ENCODE measurements at places on chromosomes 16 and 17.

GRCh38 chr16:49179714-49180330, 101.8 kb downstream of the CBLN1 start:
- DNase-seq: no peak

DNA sequence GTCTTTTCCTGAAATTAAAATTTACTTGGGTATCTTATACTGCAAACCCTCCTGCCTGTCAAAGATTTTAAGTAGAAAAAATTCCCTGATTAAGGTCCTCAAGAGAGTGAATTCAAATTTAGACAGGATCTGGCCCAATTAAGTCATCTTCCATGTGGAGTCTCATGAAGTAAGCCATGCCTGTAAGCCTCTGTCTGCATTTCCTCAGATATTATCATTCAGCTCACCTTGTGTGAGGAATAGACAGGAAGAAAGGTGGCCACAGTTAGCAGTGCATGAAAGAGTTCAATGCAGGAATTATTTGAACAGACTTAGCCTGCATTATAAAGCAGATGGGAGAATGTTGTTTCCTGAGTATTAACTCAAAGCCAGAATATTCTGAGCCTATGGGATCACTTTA, 174.7 kb downstream of the HS3ST3A1 start:
- DNase-seq: no peak

DNA sequence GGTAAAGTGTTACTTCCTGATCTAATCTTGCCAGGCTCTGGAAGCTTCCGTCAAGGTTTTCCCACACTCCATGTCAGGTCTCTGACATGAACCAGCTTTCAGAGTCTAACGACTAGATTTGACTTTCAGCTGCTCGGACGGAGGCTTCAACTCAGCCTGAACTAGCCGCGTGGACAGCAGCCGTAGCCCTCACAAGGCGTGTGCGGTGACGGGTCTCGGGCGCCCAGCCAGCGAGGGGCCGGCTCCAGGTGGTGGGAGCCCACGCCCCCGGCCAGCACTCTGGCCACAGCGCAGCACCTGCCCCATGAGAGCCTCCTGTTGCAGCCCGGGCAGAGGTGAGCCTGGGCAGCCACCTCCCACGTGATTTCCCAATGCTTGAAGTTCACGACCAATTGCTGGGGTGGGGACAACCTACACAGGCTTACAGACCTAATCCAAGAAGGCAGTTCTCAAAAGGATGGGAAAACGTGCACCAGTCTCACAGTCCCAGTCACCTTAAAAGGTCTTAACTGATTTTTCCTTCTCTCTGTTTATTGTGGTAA, 45.5 kb downstream of the TBC1D16 start:
- no peak for DNase-seq

- DNase-seq: peak; percentile 9
Observed at GRCh38 chr17:49910094-49910857, 58.7 kb upstream of the DLX4 start.

DNA sequence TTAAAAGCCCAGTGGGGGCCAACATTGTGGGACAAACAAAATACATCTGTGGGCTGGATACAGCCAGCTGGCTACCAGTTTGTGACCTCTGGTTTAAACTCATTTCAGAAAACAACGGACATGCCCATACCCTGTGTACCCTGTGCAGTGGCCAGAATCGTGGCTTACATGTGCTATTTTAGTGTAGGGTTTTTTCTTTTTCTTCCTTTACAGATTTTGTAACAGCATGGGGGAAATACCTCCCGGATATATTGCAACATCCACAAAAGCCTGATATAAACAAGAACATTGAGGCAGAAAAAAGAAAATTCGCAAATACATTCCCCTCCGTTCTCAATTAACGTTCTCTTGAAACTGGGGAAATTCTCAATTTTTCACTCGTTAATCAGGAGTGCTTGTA, 7.3 kb downstream of the HS3ST4 start:
- no peak for DNase-seq

DNA sequence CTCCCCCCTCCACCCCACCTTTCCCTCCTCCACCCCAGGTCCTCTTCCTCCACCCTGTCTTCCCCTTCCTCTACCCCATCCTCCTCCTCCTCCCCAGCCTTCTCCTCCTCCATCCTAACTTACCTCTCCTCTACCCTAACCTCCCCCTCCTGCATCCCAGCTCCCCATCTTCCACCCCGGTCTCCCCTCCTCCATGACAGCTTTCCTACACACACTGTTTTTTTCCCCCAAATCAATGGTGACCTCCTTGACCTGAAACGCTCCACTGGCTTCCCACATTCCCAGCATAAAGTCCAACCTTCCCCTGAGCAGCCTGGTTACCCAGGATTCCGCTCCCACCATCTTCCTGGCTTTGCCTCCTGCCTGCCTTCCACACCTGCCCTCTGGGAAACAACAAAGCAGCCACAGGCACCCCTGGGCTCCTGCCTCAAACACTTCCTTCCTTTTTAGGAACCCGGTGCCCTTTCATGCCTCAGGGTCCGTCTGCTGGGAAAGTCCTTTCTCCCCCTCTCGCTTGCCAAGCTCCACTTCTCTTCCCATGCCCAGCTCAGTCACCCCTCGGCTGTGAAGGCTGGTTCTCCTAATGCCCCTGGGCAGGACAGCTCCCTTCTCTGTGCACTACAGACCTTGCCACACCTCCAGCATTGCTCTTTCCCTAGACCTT, 2.1 kb downstream of the RGS9 start:
- no peak for DNase-seq

DNA sequence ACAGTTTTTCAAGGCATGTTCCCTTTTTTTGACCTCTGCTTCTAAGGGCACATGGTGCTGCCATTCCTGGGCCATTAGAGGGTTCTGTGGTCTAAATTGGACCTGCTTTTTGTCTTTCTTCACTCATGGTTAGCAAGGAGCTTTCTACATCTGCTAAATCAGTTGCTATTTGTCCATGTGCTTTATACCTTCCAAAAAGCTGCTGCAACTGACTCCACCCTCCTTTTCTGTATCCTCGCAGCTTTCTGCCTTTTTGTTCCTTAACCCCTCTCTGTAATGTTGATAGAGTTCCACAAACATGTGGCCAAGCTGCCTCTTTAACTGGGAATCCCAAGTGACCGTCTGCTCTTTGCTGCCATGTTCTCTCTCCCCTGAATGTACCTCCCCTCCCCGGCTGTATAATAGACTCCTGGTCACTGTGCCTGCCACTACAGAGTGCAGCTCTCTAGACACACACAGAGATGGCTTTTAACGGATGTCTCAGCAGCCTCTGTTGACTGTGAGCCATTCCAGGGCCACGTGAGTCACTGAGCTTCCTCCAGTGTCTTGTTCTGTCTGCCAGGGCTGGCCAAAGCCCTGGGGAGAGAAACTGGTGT, 57.4 kb upstream of the TEKT3 start:
- DNase-seq: peak; percentile 46

- peak; percentile 43 for DNase-seq
Observed at GRCh38 chr16:46972429-46973206, 856 bp downstream of the DNAJA2 start.

- DNase-seq: peak; percentile 39
Observed at GRCh38 chr17:66602659-66603384, 232.1 kb upstream of the CACNG5 start.

- peak; percentile 49 for DNase-seq
Observed at GRCh38 chr17:80362428-80363119, 52.4 kb upstream of the ENDOV start.

- DNase-seq: peak; percentile 12
Observed at GRCh38 chr17:11950771-11951519, 46.3 kb downstream of the ZNF18 start.

DNA sequence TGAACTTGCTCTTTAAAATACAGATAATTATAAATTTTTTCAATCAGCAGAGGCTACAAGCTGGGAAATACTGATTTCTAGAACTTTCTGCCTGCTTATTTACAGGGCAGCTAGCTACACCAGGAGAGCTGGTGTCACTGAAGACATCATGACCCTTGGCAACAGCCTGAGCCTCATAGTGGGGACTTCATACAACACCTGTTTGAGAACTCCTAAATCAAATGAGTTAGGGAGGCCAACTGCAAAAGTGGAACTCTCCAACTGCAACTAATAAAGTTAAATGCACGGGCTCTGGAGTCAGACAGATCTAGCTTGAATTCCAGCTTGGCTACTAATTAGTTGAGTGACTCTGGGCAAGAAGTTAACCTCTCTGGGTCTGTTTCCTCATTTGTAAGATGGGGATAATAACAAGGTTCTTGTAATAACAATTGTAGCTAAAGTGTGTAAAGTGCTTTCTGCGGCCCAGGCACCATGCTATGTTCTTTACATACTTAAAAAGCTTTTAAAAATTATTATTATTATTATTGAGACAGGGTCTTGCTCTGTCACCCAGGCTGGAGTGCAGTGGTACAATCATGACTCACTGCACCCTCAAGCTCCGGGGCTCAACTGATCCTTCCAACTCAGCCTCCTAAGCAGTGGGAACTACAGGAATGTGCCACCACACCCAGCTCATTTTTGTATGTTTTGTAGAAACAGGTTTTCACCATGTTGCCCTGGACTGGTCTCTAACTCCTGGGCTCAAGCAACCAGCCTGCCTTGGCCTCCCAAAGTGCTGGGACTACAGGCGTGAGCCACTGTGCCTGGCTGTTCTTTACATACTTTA, 33.4 kb downstream of the VAC14 start:
- DNase-seq: peak; percentile 53

DNA sequence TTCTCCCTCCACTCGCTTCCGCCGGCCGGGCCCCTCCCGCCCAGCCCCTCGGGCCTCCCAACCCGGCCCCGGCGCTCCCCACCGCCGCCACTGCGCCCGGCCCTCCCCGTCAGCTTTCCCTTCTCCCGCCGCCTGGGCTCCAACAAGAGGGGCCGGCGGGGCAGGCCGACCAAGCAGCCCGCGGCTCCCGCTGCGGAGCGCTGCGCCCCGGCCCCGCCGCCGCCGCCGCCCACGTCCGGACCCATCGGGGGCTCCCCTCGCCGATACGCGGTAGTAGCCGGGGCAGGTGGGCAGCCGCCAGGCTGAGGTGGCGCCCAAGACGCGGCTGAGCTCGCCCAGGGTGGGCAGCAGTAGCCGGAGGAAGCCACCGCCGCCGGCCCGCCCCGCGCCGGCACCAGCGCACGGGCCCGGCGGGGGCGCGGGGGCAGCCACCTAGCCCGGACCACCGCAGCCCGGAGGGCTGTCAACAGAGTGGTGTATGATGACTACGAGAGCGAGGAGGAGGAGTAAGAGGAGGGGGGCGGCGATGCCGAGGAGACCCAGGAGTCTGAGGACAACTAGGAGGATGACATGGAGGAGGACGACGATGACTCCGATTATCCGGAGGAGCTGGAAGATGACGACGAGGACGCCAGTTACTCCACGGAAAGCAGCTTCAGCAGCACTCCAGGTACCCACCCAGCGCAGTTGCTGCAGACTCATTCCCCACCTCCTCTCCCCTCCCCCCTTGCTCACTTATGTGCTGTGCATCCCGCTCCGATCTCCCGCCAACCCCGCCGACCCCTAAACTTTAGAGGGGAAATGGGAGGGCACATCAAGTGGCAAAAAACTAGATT, 498 bp downstream of the LRRC37B start:
- peak; percentile 28 for DNase-seq

DNA sequence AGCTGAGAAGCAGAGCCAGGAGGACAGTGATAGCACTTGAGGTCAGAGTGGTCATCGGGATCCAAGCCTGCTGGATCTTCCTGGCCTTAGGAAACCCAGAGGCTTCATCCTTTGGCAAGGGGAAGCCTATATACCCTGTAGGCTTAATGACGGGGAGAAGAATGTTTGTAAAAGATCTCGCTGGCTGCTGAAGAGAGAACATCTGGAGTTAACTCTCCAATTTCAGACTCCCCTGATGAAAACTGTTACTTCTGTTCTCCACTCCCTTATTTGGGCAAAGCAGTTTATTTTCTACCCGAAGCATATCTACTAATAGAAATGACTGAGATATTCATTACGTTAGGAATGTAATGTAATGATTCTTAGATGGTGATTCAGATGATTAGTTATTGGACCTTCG, 487.0 kb downstream of the CDH13 start:
- no peak for DNase-seq

- no peak for DNase-seq
Observed at GRCh38 chr16:81995651-81996050, 15.6 kb downstream of the SDR42E1 start.

- no peak for DNase-seq
Observed at GRCh38 chr17:29177871-29178749, 2.1 kb downstream of the MYO18A start.

GRCh38 chr16:86082418-86083030, 183.6 kb downstream of the IRF8 start:
- DNase-seq: no peak

DNA sequence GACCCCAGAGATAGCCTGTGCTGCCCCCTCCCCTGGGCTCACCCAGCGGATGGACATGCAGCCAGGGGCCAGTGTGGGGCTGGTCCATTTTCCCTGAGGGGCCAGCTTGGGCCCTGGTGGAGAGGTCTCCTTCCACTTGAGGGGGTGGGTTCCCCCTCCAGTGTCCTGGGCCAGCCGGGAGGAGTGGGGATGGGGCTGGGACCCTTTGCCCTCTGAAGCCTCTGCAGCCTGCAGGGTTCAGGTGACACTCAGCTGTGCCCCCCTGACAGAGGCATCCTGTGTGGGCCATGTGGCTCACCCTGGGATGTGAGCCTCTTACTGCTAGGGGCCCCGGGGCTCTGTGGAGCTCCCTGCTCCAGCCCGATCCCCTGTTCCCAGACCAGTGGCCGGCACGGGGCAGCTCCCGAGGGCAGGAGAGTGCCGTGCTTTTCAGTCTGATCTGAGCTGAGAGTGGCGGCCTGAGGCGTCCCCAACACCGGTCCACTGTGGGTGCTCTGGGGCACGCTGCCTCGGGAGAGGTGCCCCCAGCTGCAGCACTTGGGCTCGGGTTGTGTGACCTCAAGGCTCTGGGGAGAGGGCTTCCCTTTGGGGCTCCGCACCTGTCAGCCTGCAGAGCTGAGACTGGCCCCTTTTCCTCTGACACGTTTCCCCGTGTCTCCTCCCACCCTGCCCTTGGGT, 439 bp upstream of the GNG13 start:
- no peak for DNase-seq

DNA sequence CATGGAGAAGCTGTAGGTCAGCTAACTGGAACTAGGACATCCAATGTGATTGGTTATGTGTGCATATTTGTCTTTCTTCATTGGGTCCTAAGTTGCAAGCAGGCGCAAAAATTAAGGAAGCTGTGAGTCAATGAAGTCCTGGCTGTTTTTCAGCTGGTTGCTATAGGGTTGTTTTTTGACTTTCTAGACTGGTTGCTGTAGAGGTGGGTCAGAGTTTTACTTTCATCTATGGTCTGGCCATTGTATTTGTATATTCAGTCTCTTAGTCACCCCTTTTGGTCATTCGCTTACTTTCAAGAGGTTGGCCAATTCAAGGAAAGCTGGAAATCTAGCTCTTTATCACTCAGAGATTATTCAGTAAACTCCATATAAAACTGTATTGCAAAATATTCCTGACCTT, 62.0 kb upstream of the AMZ2 start:
- DNase-seq: no peak

Measured in iris pigment epithelial cell (primary cell).